ENCODE measurements at places on chromosomes 7 and 10. TPM values are rescaled to one million over a fixed set of nuclear protein-coding genes. Genes with fewer than 3 reads are reported as not detected.

GRCh38 chr10:93513091-93513490 lies 16.7 kb downstream of the CEP55 start:
- DNase-seq: no peak

DNA sequence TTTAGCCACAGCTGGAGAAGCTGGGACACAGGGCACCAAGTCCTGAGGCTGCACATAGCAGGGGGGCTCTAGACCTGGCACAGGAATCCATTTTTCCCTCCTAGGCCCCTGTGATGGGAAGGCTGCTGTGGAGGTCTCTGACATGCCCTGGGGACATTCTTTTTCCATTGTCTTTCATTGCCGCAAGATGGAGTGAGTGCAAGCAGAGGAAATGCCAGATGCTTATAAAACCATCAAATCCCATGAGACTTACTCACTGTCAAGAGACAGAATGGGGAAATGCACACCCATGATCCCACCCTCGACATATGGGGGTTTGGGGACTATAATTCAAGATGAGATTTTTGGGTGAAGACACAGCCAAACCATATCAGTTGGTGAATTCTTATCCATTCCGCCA lies 94.7 kb upstream of the FERD3L start:
- DNase-seq: no peak

ANXA7 gene
- 85.7 TPM for total RNA-seq

DNA sequence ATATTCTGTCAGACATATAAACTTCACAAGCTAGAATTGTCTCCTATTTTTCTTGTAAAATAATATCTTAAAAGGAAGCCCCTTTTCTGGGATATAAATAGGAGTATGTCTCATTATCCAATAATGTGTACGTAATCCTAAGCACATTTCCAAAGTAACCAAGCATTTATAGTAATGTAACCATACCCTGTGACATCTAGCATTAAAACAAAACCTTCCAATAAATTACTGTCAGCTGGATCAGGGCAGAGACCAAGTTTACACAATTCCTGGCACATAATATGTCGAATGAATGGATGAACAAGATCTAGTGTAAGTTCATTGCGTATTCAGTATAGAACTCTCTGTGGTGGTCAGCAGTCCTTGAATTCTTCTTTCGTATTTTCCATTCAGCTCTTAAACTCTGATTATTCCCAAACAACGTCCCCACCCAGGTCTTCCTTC lies 14.3 kb downstream of the CPED1 start:
- no peak for DNase-seq

ACTA2 gene
- total RNA-seq: 0.54 TPM

DNA sequence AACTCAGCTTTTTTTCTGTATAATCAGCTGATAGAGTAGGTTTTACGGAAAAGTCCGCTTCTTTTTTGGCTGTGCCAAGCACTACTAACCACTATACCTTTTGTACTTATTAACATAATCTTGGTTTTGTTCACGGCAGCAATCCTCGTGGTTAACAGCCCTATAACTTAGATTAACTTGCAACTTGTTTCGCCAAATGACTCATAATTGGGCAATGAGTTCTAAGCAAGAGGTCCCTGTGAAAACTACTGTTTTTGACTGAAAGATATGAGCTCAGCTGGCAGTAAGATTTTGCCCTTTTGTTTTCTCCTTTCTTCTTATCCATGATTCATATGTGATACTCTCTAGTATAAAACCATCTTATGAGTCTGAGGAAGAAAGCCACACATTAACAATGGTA lies 345.0 kb upstream of the PCDH15 start:
- DNase-seq: no peak

TIAL1 gene
- total RNA-seq: 143 TPM

CALCR gene
- 17.1 TPM for total RNA-seq

DNA sequence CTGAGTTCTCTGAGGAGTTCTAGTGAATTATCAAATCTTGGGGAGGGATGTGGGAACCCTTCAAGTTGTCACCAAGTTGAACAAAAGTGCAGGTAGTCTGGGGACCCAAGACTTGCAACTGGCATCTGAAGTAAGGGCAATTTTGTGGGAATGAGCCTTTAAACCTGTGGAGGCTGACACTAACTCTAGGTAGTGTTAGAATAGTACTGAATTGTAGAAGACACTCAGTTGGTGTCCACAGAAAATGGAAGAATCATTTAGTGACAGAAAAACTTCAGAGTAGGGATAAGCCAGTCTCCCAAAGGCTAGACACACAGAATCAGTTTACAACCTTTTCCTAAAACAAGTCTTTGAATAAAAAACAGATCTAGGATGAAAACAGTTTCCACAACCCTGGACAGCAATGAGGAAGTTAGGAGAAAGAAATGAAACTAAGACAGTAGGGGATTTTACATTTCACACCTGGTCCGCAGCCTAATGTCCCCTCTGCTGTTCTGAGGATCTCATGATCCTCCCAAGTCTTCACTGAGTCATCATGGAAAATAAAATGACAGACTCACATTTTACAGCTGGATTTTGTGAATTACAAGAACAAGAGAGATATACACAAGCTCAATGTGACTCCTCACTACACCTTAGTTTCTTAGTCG lies 23.0 kb upstream of the ING3 start:
- DNase-seq: no peak

FOXI2 gene
- total RNA-seq: 1.3 TPM

RHEB gene
- 110 TPM for total RNA-seq

GRCh38 chr7:84060000-84060399 lies 134.6 kb downstream of the SEMA3A start:
- no peak for DNase-seq

- no peak for DNase-seq
These were observed 35.1 kb upstream of the SAMD8 start for GRCh38 chr10:75076348-75076747.

SEMA4G gene
- total RNA-seq: 36.6 TPM

DNA sequence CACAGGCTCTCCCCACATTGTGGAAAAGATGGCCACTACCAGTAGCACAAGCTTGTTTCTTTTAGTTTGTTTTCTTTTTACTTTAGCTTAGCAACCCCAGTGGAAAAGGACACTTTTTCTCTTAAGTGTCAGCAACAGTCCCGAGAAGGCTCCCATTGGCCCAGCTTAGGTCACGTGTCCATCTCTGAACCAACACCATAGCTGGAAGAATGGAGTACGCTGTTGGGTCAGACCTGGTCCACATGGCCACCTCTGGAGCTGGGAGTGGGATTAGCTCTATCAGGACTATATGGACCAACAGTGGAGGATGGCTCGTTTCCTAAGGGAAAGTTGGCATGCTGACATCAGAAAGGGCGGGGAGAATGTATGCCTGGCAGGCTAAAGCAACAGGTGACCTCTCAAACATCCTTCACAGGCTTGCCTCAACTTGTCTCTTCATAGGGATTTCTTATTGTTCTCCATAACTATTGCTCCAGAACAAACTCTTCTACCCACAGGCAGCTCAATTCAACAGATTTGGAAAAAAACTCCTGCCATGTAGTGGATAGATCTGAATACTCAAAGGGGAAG lies 27.6 kb upstream of the NEUROG3 start:
- DNase-seq: no peak
